A673 (cell line): ENCODE measurements at places on chromosomes 7 and 10.
A peak's percentile ranks its signal among the peaks of the same experiment; 100 is the strongest.

- no peak for DNase-seq
These were observed 174.3 kb downstream of the LCOR start for GRCh38 chr10:97006364-97006763.

GRCh38 chr7:14761510-14762296, 140.8 kb downstream of the DGKB start:
- DNase-seq: peak; percentile 15

- no peak for DNase-seq
These were observed 1.3 kb upstream of the PRKAG2 start for GRCh38 chr7:151877911-151878835.

DNA sequence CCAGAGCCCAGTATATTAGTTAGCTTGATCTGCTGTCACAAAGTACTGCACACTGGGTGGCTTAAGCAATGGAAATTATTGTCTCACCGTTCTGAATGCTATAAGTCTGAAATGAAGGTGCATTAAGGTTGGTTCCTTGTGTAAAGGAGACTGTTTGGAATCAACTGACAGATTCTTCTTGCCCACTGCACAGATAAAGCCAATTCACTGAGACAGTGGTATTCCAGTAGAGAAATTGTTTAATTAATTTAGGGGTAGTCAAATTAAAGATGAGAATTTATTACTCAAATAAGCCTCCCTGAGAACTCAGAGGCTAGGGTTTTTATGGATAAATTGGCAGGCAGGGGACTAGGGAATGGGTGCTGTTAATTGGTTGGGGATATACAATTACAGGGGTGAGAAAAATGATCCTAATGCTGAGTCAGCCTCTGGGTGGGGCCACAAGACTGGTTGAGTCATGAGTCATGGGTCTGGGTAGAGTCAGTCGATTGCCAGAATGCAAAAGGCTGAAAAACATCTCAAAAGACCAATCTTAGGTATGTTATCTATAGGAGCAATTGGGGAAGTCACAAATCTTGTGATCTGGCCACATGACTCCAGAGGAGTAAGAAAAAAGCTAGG, 23.5 kb upstream of the SAMD9L start:
- DNase-seq: no peak

DNA sequence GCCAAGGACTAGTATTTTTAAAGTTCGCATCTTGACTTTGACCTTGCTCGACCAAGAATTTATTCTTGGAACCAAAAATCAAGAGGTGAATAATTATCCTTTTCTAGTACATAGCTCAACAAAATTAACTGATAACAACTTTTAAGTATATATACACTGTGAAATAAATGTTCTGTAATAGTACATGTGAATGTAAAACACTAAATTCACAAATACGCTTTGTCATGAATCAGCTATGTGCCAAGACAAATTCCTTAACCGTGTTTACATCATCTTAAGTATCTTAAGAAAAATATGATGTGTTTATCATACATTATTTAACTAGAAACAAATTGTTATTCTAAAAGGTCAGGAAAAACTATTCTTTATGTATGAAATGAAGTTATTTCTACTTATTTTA, 83.3 kb downstream of the CUL2 start:
- DNase-seq: no peak

DNA sequence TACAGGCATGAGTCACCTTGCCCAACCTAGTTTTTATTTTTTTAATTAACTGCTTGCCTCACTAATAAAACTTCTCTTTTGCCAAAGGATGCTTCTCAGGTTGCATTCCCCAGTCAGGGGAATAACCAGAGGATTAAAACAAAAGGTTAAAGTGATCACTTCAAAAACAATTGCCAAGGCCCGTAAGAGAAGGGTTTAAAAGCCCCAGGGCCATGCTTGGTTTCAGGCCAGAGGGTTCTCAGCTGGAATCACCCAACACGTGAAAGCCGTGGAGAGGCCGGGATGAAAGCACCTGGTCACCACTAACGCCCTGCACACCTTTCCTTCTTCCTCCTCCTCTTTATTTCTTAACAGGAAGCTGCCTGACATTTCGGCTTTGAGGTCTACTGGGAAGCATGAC, 587.5 kb downstream of the PTPRN2 start:
- DNase-seq: no peak
